ENCODE measurements at places on chromosomes 1 and 21.

DNA sequence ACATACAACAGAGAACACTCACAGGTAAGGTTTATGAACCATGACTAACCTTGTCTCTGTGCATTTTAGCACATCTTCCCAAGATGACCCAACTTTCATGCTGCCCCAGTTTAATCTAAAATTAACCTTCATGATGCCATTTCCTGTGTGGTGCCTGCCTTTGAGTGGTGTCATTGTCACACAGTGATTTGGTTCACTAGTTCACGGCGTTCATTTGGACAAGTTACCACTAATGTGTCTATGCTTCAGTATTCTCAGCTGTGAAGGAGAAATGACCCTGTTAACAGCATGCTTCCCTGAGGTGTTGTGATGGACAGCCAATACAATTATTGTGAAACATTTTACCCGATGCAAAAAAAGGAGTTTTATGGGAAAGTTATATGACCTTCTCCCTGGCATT is 693.1 kb downstream of the RWDD3 start:
- DNase-seq: no peak

DNA sequence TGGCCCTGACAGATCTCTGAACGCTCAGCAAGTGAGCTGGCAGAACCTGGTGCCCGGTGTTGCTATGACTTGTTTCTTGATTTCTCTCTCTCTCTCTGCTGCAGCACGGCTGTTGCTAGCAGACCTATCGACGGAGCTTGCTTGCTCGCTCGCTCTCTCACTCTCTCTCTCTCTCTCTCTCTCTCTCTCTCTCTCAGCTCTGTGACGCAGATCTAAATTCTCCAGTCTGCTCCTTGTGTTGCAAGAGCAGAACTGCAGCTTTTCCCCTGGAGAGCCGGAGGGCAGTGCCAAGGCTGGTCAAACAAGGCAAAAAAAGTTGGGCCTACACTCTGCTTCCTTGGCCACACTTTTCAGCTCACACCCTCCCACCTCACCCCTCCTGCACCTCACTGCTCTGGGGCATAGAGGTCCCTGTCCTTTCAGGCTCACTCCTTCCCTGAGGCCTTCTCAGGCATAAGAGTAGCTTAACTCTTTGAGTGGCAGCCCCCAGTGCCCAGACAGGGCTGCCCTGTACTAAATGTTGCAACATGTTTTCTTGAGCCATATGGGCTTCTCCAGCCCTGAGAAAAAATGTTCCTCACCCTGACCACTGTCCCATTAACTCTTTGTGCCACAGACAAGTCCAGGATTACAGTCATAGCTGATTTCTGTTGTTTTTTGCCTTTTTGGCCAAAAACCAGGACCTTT is 72.2 kb downstream of the CD46 start:
- DNase-seq: peak; percentile 52

DNA sequence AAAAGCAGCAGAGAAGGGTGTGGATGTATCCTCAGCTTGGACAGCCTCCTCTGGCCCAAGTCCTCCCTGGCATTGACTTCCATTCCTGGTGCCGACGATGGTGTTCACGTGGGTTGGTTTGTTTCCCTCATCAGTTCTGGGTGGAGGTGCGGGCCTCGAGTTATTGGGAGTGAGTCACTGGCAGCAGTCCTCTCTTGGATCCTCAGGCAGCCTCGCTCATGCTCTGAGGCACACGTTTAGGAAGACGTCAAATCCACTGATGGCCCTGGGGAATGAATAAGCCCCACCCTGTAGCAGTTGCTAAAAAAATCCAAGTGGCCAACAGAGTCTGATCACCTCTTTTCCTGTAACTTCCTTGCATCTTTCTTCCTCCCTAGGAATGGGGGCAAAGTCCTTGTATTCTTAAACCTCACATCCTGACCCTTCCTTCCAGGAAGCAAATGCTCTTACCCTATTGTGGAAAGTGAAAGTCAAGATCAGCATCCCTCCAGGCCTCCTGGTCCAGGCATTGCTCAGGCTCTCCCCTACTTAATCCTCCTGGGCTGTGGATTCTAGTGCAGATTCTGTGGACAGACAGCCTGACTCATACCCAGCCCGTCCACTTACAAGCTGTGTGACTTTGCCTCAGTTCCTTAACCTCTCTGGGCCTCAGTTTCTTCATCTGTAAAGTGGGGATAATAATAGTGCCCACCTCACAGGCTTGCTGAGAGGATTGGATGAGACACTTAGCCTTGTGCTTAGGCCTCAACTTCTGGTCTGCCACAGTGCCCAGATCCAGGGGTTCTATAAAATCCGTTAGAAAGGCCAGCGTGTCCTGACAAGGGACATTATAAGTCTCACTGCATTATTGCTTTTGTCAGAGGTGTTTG is 111.1 kb downstream of the TLR5 start:
- no peak for DNase-seq

GRCh38 chr21:39263372-39263771 is 50.1 kb downstream of the BRWD1 start:
- DNase-seq: no peak

DNA sequence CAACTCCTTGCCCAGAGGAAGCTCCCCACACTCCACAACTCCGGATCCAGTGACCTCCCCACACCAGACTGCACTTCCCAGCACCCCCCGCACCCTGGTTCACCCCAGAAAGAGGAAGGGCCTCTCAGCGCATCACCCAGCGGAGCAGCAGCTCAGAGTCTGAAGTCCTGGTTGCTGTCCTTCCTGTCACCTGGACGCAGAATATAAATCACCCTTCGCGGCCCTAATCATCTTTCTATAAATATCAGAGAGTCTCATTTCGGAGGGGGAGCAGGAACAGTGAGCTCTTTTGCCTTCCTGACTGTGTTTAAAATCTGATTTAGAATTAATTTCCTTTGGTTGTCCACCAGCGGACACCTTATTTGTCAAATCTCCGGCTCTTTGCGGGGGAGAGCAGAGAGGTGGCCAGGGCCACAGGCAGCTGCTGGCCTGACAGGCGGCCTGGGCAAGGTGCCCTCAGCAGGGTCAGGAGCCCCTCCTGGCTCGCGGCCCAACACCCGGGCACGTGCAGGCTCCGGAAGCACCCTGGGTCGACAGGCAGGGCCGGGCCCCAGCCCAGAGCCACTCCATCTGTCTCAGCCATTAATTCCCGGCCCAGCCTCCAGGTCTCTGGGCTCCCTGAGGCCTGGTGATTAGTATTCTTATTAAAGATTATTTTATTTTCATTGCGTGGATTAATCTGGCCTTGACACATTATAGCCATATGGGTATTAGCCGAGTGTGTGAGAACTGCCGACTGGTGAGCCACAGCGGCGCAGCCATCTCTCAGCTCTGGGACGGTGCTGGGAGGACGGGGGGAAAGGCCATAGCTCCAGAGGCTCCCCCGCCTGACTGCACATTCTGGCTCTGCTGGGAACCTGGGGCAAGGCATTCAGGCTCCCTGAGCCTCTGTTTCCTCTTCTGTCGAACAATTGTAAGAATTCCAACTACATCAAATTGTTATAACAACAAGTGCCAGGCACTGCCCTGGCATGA is 19.7 kb downstream of the EPHA8 start:
- DNase-seq: no peak

DNA sequence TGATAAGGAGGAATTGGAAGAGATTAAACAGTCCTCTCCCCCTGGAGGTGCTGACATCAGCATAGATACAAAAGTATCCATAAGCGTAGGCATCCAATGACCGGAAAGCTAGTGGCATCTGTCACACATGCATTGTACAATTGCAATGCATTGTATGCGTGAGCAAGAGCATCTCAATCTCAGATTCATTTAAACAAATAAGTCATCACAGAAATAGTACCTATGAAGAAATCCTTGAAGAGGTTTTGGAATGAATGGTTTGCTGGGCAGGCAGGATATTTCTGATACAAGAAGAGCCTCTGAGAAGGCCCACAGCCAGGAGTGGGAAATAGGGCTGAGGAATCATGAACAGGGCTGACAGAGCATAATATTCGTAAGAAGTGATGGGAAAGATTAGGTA is 88.9 kb upstream of the ABCD3 start:
- DNase-seq: no peak
